CD4-positive, alpha-beta T cell treated with Interleukin-10 for 1 hour (primary cell): ENCODE measurements at places on chromosomes 3 and 15.
A peak's percentile ranks its signal among the peaks of the same experiment; 100 is the strongest.

DNA sequence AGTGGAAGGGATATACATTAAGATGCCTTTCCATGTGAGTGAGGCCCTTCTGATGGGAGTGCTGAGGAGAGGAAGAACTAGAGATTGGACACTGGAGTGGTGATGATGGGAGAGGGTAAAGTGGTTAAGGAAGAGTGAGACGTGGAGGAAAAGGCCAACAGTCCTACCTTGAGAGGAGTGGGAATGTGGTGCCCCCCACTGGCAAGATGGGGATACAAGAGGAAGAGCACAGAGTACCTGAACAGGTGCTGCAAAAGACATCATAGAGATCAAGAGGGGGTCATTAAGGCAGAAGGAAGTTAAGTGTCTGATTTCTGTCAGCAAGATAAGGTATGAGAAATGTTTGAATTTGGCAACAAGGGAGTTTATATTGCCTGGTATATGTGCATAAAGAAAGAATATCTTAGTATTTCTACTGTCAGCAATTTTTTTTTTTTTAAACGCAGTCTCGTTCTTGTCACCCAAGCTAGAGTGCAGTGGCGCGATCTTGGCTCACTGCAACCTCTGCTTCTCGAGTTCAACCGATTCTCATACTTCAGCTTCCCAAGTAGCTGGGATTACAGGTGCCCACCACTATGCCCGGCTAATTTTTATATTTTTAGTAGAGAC lies 34.0 kb downstream of the ARIH2 start:
- DNase-seq: peak; percentile 70

- no peak for DNase-seq
Observed at GRCh38 chr3:152961323-152961722, 126.4 kb downstream of the P2RY1 start.

- DNase-seq: no peak
Observed at GRCh38 chr3:62705721-62706120, 169.5 kb downstream of the CADPS start.

DNA sequence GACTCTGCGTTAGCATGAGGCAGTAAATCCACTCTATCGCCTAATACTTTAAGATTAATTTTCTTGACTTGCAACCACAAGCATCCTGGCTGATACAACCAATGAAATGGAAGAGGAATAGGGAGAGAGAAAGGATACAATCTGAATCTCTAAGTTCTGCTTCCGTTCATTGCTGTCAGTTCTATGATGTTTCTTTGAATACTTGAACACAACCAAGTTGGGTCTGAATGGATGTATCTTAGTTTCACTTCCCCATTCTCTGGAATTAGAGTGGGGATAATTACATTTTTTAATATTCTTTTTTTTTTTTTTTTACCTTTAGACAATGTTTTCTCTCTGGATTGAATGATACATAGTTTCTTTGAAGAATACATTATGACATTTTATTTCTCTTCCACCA lies 22.9 kb downstream of the PDE8A start:
- DNase-seq: no peak

- DNase-seq: no peak
Observed at GRCh38 chr3:153099131-153099530, 62.9 kb upstream of the RAP2B start.

DNA sequence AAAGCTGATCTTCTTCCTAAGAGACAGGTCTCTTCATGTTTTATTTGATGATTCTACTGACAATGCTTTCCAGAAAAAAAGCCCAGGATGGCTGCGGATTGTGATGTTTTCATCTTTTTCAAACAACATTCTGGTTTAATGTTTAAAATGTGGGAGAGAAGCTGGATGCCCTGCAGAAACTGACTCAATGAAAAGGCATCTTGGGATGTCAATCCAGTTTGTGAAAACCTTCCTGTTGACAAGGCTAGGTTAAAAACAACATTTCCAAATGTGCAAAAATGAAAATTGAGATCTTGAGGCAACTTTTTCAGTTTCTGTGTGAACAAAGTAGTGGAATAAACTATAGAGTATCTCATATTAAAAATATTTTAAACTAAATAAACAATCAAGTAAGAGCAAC lies 156.0 kb upstream of the MRPL3 start:
- DNase-seq: no peak

DNA sequence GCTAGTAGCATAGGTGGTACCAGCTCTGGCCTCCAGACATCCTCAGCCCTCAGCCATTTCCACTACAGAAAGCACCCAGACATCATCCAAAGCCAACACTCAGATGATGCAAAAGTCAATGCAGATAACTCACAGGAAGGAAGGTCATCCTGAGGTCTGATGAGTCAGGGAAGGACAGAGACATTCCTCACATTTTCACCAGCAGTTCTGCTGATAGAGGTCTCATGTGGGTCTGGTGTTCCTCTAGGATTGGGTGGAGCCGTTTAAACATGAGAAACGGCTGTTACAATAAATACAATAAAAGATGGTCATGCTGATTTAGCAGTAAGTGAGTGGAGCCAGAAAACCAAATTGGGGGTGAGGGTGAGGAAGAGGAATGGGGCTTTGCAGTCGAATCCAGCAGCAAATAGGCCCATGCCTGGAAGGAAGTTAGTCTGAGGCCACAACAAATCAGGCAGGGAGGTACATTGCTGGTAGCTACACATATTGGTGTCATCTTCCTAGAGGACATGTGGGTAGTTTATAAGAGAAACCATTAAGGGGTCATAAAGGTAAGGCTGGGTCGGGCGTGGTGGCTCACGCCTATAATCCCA lies 33.3 kb upstream of the FLNB start:
- no peak for DNase-seq

- DNase-seq: no peak
Observed at GRCh38 chr3:42224658-42225421, 41.1 kb downstream of the CCK start.

DNA sequence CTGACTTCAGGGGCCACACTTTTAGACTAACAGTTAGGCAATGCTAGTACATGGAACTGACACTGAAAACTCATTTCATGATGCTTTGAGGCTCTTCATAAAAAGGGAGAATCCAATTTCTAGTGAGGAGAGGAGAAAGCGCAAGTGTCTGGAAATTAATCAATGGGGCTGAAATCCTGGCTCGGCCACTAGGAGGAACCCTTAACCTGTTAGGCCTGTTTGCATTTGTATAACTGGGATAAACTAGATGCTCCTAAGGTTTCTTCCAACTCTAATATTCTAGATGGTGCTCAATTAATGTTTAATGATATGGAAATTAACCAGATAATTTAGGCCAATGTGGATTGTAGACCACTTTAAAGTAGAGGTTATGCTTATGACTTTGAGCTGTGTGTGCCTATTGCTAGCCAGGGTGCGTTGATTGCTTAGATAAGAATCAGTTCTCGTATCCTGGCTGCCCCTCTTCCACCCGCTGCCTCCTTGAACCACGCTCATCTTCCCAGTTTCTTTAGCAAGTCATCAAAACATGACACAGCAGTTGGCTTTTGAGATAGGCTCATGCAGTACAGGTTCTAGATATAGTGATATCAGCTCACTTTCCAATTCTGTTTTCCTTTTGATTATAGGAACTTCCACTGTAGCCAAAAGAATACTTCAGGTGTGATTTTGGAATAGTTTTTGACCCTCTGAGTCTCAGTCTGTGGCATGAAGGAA lies 16.8 kb upstream of the CRBN start:
- DNase-seq: no peak

- no peak for DNase-seq
Observed at GRCh38 chr3:157647820-157648219, 144.6 kb upstream of the VEPH1 start.

DNA sequence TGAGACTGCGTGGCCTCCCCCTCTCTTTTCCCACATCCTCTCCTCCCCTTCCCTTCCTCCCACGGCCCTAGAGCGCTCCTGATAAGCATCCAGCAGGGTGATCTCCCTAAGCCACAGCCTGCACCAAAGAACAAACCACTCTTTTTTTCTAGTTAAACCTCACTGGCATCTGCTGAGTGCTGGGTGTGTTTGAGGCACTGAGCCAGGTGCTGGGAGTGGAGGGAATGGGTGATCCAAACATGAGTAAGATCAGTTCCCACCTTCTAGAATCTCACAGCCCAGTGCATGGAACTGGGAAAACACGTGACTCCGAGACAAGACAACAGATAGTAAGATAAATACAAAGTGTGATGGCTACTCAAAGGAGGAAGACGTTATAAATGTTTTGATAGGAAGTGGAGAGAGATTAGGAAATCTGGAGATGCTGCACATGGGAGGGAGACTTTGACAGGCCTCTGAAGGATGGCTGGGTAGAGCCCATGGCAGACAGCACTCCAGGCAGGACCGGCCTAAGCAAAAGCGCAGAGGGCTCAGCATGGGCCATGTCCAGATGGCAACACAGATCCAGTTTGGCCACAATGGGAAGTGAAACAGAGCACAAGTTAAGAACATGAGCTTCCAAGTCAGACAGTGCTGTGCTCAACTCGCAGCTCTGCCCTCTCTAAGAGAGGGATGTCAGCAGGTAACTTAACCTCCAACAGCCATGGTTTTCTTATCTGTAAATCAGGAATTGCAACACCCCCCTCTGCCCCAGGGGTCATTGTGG lies 55.6 kb downstream of the CCR3 start:
- DNase-seq: no peak

- no peak for DNase-seq
Observed at GRCh38 chr3:143182866-143183664, 63.5 kb downstream of the CHST2 start.

- DNase-seq: no peak
Observed at GRCh38 chr3:19030522-19030839, 117.8 kb upstream of the KCNH8 start.

GRCh38 chr3:107994956-107995715 lies 95.7 kb downstream of the CD47 start:
- no peak for DNase-seq

GRCh38 chr15:88179562-88179961 lies 77.0 kb downstream of the NTRK3 start:
- no peak for DNase-seq

- no peak for DNase-seq
Observed at GRCh38 chr3:182782149-182782548, 11.2 kb upstream of the ATP11B start.

DNA sequence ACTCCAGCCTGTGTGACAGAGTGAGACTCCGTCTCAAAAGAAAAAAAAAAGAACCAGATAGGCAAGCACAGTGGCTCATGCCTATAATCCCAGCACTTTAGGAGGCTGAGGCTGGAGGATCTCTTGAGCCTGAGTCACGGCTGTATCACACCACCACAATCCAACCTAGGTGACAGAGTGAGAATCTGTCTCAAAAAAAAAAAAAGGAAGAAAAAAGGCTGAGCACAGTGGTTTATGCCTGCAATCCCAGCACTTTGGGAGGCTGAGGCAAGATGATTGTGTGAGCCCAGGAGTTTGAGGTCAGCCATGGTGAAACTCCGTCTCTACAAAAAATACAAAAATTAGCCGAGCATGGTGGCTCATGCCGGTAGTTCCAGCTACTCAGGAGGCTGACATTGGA lies 5.6 kb upstream of the NICN1 start:
- DNase-seq: no peak

- DNase-seq: no peak
Observed at GRCh38 chr3:16860234-16860633, 24.5 kb upstream of the PLCL2 start.

DNA sequence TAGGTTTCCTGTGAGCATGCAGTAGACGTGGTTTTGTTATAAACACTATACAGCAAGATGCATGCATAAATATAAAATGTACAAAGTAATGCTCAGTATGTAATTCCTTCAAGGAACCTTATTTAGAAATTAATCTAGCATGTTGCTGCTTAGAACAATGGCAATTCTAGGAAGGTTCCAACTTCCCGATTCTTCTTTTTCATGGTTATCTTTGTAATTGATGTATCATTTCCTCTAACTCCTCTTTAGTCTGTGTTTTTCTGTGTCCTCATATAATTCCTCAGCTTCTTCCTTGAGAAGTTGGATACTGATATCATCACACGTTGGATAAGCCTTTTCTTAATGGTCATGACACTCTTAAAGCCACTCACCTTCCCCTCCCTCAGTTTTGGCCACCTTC lies 3.5 kb downstream of the TSEN2 start:
- DNase-seq: no peak

GRCh38 chr3:61239871-61240270 lies 11.4 kb downstream of the FHIT start:
- DNase-seq: no peak
